Stimulated activated CD4-positive, alpha-beta T cell treated with anti-CD3 and anti-CD28 coated beads, Interleukin-4, amount 100 ng/mL, for 24 hours (primary cell): ENCODE measurements at places on chromosomes 5 and 9.

- no peak for DNase-seq
Measured at GRCh38 chr5:72245546-72245945, 74.5 kb downstream of the MRPS27 start.

GRCh38 chr5:115578657-115579056 is 23.6 kb downstream of the TICAM2 start:
- no peak for DNase-seq

DNA sequence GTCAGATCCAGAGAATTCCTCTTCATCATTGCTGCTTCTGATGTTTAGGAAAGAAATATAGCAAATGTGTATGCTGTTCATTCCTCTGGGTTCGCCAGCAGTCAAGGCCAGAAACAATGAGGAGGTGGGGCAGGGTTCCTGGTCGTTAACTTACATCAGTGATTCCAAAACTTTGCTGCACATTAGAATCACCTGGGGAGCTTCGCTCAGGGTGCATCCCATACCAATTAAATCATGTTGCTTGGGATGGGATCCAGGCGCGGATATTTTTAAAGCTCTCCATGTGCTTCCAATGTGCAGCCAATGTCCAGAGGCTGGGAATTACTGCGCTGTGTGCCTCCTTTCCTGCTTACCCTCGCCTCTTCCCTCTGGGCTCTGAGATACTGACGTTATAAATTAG is 227.9 kb upstream of the KLF9 start:
- DNase-seq = no peak

DNA sequence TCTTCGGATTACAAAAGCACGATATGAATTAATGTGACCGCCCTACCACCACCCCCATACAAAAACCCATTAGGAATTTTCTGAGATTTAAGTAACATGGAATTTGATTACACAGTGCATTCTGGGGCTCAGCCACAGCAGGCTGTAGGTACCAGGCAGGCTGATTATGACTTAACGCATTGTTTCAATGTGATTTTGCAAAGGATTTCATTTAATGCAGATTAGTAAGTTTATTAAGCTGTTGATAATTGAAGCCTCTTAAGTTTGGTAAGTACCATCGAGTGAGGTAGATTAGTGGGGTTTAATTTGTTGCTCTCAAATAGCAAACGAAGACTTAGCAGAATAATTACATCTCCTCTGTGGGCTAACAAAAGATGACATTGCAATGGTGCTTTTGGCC is 240.1 kb downstream of the TRPM3 start:
- DNase-seq = no peak

DNA sequence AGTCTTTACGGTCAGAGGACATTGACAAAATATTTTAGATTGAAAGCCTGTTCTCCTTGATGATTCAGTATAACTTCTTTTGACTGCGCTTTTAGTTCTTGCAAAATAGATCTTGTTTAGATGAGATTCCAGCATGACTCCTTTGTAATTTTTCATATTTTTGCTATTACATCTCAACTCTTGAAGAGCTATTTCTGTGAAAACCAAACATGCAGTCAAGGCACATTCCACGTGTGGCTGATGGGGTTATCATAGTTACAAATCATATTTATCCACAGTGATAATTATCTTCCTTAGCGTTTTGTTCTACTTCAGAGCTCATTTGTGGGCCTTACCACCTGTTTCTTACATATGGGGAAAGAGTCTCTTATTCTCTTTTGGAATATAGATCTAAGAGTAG is 238.8 kb upstream of the DMRT1 start:
- no peak for DNase-seq

- DNase-seq = no peak
Measured at GRCh38 chr9:110580850-110581249, 1.3 kb upstream of the SVEP1 start.

DNA sequence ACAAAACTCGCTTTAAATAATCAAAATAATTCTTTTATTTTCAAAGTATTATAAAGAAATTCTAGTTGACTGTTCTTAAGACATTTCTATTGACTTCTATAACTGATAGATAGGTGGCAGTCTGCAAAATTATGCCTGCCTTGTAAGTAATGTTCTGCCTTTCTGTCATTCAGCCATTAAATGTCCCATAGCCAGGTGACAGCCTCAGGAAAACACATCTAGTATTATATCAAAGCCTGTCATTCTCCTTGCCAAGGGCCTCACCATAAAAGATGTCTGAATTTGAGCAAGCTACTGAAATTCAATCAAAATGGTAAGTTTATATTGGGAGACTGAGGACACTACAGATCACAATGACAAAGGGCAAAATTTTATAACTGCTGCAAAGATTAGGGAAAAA is 170.4 kb upstream of the COX7C start:
- DNase-seq = no peak

GRCh38 chr5:72741805-72742204 is 74.7 kb upstream of the TNPO1 start:
- DNase-seq = no peak

- DNase-seq = no peak
Measured at GRCh38 chr5:127330116-127330515, 39.5 kb downstream of the MEGF10 start.

- DNase-seq = no peak
Measured at GRCh38 chr9:104247899-104248460, 153.9 kb downstream of the SMC2 start.

GRCh38 chr5:94375801-94376200 is 242.6 kb downstream of the KIAA0825 start:
- no peak for DNase-seq

GRCh38 chr5:80097451-80097850 is 62.3 kb downstream of the THBS4 start:
- no peak for DNase-seq

DNA sequence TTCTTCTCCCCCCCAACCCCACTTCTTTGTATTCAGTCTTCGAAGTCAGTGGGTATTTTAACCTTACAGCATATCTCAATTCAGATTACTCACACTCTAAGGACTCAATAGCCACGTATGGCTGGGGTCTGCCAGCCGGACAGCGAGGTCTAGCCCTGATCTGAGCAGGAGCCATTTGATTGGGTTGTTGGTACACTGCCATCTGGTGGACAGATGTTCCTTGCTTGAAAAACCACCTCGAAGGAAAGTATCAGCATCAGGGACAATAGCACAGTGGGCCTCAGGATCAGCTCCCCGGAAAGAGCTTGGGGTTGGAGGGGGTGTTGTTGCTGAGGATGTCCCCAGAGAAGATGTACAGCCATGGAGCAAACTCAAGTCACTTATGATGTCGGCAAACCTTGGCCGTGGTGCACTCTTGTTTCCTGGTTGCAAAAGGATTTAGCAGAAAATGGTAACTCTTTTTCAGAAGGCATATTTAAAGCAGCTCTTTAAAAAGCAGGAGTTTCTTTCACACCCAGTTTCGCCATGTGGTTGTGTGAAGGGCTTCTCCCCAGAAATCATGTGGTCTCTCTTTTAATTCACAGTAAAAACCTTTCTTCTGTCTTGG is 31.7 kb upstream of the KCNMB1 start:
- peak; percentile 64 for DNase-seq

DNA sequence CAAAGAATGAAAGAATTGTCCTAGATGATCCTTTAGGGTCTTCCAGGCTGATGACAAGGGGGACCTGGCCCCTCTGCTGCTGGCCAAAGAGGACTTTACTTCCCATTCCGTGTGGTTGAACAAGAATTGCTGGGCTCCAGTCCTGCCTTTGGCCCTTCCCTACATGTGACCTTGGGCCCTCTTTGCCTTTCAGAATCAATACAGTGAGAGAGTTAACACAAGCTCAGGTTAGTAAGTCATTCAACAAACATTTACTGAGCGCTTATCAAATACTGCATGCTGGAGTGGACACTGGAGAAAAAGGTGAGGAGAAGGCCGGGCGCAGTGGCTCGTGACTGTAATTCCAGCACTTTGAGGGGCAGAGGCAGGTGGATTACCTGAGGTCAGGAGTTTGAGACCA is 113.1 kb downstream of the C9orf50 start:
- DNase-seq = no peak

- no peak for DNase-seq
Measured at GRCh38 chr5:38104497-38105230, 153.7 kb upstream of the EGFLAM start.

DNA sequence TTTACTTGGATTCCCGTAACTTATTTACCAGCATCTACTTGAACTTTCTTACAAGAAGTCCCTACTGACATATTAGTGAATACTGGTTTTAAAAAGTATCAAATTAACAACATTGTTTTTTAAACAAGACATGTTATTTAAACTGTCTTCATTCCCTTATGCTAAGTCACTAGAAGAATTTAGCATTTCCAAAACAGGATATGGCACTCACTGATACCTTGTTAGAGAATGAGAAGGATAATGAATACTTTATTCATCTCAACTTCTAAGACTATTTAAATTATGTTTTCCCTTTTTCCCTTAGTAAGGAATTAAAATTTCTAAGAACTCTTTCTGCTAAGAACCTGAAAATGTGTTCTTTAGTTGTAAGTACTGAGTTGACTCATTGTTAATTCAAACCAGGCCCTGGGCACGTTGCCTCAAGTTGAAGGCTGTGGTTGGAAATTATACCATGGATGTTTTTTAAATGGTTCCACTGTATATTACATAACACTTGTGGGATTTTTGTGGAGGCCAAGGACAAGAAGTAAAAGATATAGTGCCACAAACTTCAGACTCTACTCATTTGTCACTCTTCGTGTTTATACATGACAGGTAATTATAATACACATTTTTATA is 219.0 kb upstream of the EDIL3 start:
- no peak for DNase-seq

- no peak for DNase-seq
Measured at GRCh38 chr5:167565189-167565954, 726.1 kb upstream of the WWC1 start.

DNA sequence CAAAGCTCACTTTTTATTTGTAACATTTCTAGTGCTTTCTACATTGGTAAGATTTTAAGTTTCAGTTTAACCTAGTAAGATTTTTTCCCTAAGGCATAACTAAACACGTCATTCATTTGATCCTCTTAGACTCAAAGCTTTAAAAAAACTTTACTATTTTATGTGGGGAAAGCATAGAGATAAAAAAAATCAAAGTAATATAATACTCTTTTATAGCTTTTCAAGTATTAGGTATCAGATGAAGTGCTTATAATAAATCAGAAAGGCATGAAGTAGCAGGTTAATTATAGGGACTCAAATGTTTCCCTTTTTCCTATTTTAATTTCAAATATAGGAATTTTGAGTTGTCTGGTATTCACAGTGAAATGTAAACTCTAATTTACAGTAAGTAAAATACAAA is 68.0 kb upstream of the POU5F2 start:
- no peak for DNase-seq

- DNase-seq = no peak
Measured at GRCh38 chr5:180853848-180854176, 7.3 kb downstream of the ZFP62 start.

DNA sequence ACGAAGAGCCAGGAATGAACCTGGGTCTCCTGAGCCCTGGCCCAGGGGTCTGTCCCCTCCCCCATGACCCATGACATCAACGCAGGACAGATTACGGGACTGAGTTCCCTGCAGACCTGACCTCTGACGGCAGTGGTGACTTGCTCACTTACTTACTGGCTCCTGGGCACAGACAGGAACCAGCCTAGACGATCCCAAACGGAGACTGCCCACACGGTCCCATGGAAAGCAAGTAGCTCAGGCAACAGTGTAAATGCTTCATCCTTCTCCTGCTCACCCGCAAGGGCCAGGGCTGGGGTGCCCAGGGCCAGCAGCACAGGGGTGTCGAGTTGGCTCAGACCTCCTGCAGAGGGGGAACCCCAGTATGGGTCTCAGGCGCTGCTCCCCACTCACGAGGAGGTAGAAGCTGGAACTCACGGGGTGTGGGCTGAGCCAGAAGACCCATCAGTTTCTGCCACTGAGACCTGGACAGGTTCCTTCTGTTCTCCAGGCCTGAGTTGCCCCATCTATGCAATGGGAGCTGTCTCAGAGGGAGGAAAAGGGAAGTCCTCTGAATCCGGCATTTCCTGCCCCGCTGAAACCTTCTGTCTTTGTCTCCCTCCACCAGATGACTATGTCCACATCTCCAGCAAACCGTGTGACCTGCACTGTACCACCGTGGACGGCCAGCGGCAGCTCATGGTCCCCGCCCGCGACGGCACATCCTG is 5.6 kb downstream of the ADAMTSL2 start:
- no peak for DNase-seq

DNA sequence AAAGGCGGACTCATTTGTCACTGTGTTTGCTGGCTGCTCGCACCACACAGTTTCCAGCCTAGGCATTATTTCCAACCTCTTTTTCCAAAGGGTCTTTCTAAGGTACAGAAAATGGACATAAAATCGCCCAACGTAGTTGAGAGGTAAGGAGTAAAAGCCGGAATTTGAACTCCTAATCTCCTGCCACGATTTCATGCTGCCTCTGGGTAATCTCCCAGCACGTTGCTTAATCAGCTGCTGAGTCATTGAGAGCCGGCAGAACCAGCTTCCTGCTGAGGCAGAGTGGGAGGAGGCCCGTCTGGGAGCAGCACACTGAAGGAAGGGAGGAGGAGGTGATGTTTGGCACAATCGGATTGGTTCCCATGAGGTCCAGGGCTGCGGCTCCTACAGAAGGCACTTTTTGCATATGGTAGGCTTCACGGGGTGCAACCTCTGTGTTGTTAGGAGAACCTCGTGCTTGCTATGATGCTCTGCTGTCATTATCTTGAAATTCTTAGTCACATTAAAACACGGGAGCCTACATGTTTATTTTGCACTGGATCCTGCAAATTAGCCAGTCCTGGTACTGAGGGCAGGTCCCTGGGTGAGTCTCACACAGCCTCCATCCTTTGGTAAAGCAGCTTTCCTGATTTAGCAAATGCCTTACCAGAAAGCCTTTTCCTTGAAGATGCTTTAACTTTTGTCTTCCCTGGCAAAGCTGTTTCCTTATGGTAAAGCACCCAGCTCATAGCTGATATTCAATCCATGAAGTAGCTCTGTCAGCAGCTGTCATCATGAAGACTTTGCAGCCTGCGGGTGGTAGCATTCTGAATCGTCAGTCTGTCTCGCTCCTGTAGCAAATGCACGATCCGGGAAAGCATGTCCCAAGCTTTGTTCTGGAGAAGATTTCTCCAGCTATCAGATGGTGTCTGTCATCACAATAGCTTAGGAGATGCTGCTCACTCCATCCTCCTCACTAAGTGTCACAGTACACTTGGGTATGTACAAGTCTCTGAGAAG is 191.6 kb upstream of the MSX2 start:
- peak; percentile 5 for DNase-seq

DNA sequence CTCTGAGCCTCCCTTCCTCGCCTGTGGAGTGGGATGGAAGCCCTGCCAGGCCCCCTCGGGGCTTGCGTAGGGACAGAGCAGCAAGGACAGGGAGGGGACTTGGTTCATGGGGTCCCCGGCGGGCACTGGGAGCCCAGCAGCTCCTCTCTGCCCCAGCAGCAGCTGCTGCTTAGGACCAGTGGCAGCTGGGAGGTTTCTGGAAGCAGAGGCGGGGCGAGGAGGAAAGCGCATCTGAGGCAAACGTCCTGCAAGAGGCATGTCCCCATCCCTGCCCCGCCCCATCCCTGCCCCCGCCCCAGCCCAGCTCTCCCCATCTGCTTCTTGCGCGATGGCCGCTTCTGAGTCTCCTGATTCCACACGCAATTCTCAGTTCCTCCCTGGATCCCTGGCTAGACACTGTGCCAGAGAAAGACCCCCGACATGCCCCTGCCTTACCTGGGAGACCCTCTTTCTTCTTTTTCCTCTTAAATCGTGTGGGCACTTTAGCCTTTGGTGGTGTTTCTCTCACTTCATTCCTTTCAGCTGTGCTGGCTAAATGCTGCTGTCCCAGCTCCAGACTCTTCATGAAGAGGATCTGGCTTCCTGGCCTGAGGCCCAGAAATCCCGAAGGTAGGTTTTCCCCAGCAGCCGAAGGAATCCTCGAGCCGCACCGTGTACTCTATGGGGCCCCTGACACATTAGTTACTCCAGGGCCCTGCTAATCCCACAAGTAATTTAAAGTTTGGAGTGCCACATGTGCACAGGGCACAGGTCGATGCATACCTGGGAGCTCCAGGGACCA is 4.4 kb upstream of the OR2S2 start:
- no peak for DNase-seq
